ENCODE measurements at places on chromosomes 5 and 9. TPM values are rescaled to one million over a fixed set of nuclear protein-coding genes. Genes with fewer than 3 reads are reported as not detected.

- DNase-seq = peak; percentile 51
Observed at GRCh38 chr5:137146402-137146890, 352.7 kb downstream of the SPOCK1 start.

The TRIM7 gene
- 13.7 TPM for polyA plus RNA-seq

- DNase-seq = no peak
Observed at GRCh38 chr9:130128251-130128650, 44.0 kb upstream of the NCS1 start.

- no peak for DNase-seq
Observed at GRCh38 chr9:130225586-130225985, 40.0 kb upstream of the HMCN2 start.

The PCDHB4 gene
- polyA plus RNA-seq = 3.1 TPM

The PCSK5 gene
- 18.7 TPM for polyA plus RNA-seq

GRCh38 chr5:176578391-176578808 lies 29.3 kb downstream of the CDHR2 start:
- no peak for DNase-seq

- peak; percentile 3 for DNase-seq
Observed at GRCh38 chr5:44332285-44332971, 56.8 kb downstream of the FGF10 start.

DNA sequence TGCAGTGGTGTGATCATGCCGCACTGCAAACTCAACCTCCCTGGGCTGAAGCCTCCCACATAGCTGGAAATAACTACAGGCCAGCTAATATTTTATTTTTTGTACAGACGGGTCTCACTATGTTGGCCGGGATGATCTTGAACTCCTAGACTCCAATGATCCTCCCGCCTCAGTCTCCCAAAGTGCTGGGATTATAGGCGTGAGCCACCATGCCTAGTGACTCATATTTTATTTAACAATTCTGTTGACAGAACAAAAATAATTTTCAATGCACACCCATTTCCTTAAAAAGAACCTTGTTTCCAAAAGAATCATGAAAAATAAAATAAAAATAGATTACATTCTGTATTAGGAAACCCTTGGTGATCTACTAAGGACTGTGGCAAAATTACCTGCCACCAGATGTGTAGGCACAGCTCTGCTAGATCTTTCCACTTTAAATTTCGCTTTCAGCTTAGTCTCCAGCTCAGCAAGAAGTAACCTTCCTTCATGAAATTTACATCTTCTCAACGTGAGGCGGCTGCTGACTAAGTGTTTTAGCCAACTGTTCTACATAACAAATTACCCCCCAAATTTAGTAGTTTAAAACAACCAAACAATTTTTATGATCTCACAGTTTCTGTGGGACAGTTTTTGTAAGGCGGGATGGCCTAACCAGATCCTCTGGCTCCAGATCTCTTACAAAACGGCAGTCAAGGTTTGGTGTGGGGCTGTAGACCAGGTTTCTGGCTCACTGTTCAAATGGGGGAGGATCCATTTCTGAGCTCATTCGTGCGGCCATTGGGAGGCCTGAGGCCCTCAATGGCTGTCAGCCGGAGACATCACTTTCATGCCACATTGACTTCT lies 32.6 kb upstream of the GOLPH3 start:
- DNase-seq = no peak

GRCh38 chr9:134136996-134137299 lies 1.1 kb downstream of the WDR5 start:
- no peak for DNase-seq

All from muscle of back (tissue), 13 donors.